IMR-90 (cell line): ENCODE measurements at places on chromosomes 3 and 15. TPM values are rescaled to one million over a fixed set of nuclear protein-coding genes. Genes with fewer than 3 reads are reported as not detected.

GRCh38 chr15:62782896-62783295 lies 259.7 kb upstream of the TPM1 start:
- DNase-seq = peak; percentile 25

- DNase-seq = peak; percentile 80
These were observed 7.4 kb downstream of the A4GNT start for GRCh38 chr3:138124706-138125355.

GRCh38 chr15:63870487-63871209 lies 36.9 kb upstream of the HERC1 start:
- DNase-seq = peak; percentile 85

SECISBP2L gene
- total RNA-seq = 34.1 and 45.0 TPM in 2 replicates

IP6K1 gene
- total RNA-seq = 28.6 and 28.7 TPM in 2 replicates

FSTL1 gene
- total RNA-seq = 1,097 and 1,642 TPM in 2 replicates
